Substantia nigra (tissue), 51 donors: ENCODE measurements at places on chromosomes 7 and 10.

DNA sequence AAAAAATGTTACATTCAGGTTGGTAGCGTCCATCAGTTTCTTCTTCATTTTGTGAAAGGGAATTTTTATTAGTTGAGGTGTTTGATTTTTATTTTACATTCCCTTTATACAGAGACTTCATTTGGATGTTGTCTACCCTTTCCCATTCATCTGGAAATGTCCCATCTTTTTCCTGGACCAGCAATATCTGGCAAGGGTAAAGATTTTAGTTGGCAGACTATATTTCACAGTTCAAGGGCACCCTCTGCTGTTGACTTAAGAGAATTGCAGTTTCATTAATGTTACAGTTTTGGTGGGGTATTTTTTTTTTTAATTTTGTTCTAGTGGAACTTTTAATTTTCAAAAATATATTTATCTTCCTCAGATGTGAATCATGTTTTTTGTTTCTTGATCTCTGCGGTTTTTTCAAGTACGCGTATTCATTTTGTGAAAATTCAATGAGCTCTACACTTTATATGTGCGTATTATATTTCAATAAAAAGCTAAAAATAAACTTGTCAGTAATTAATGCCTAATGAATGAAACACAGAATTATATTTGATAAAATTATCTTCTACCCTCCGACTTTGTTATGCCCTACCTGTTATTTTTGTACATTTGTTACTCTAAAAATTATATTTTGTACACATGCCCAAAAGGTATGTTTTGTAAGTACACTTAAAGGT, 97.9 kb upstream of the KLF14 start:
- DNase-seq: no peak

GRCh38 chr10:114392112-114392835, 12.0 kb downstream of the AFAP1L2 start:
- DNase-seq: no peak

- no peak for DNase-seq
Measured at GRCh38 chr10:102665904-102666509, 21.7 kb downstream of the TRIM8 start.

DNA sequence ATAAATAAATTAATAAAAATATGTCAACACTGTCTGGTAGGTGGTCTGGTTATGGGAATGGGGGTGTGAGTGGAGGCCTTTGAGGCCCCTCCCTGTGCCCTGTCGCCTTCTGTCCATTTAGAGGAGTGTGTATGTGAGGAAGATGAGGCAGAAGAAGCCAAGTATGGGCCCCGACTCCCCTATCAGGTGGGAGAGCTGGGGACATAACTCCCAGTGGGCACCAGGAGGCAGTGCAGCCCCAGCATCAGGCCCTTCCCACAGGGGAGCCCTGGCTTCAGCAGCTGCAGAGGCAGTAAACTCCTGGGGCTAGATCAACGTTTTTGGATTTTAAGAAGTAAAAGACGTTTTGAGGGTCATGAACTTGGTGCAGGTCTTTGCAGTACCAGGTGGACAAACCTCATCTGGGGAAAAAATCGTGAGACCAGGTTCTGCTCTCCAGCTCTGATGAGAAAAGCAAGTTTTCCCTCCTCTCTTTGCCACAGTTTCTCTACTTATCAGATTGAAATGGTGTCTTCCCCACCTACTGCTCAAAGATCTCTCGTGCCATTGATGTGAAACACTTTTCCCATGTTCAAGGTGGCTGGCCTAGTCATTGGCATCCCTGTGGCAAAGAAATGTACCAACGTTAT, 167.8 kb upstream of the EEPD1 start:
- DNase-seq: peak; percentile 17

GRCh38 chr10:126187399-126187798, 200.9 kb downstream of the ADAM12 start:
- DNase-seq: no peak

DNA sequence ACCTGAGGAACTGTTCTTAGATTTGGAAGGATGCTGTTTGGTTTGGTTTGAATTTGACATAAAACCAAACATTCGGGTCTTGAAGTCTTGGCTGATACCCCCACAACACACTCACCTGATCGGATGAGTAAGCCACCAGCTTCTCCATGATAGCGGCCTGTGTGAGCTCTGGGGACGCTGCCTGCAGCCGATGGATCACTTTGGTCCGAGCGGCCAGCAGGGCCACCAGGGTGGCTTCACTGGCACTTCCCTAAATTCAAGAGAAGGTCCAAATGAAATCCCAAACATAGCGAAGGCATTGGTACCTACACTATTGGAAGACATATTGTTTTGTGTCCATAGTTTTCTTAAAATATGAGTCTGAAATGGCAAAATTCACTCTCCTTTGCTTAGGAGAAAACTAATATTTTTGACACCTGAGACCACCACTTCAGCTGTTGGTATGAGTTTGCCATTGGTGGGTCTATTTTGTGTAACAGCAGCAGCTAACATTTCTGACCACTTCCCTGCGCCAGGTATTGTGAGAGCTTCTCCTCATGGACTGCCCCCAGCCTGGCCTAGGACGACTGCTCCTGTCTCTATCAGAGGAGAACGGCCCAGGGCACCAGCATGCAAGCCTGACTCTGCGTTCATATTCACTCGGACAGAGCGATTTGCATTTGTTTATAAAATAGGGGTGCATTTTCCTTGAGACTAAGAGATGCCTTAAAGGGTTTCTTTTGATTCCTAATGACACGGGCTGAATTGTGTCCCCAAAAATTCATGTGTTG, 35.9 kb downstream of the DDC start:
- no peak for DNase-seq

- no peak for DNase-seq
Measured at GRCh38 chr7:146864644-146865043, 748.0 kb downstream of the CNTNAP2 start.

- no peak for DNase-seq
Measured at GRCh38 chr10:114347241-114347640, 57.1 kb downstream of the AFAP1L2 start.

DNA sequence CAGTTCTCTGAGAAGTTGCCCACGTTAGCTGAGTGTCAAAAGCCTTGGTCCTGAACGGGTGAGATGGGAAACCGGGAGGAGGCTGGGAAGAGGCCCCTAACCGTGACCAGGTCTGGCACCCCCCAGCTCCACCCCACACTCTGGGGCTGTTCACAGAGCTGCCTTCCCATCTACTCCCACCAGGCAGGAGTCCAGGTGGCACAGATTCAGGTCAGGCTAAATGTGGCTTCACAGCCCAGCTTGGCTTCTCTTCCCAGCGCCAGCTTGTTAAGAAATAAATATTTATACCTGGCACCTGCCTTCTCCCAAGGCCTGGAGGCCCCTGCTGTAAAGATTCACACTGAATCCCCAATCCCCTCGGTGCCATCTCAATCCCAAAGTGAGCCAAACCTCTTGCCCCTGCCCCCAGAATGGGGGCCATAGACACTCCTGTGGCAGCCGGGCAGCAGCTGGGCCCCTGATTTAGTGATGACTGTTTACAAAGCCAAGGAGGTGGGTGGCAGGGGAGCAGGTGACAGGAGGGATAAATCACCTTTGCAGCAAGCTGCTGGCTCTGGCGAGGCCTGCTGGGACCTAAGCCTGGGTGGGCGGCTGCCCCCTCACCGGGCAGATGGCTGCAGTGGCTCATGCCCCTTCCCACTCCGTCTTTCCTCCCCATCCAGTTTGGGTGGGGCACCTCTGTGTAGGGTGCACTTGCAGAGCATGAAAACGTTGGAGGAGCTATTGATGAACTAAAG, 72.5 kb downstream of the GOLGA7B start:
- no peak for DNase-seq

DNA sequence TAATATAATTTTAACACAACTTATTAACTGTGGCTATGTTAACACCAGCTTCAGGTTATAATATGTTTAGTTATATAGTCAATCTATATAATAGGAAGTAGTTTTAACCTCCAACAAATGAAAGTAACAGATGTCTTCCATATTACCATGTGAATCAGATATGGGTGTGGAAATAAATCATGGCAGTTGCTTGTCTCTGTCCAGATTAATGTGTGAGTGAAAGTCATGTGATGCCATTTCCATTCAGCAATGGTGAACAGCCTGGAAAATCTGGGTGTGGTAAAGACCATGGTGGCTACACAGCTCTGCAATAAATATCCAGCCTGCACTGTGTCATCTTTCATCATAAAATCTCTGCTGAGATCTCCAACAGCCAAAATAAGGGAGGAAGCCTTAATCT, 27.8 kb downstream of the HEPACAM2 start:
- no peak for DNase-seq

GRCh38 chr7:17132726-17133125, 165.7 kb upstream of the AHR start:
- no peak for DNase-seq

DNA sequence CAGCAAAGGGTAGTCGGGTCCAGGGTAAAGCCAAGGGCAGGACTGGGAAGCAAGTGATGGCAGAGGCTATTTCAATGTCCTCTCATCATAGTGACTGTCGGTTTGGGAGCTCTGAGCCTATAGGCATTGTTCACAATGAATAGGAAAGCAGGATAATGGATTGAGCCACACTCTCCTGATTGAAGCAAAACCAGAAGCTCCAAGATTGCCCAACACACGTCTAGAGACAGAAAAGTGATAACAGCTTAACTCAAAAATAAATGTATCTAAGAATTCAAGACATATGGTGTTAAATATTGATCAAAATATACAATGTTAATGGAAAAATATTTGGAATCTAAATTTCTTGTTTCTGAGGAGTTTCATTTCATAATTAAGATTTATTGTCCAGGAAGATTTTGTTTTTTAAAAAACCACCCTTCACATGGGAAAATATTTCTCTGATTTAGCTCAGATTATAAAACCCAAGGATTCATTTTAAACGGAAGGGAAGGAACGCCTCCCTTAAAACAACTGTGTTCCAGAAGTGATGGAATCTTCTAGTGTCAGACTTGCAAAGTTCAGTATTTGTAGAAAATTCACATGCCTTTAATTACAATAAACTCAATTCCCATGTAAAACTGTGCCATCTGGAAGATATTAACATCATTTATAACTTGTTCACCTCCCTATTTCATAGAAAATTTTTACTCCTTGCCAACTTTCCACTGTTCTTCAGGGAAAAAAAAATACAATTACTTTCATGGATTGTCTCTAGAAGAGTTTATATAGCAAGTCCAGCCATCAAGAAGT, 54.5 kb downstream of the NRP1 start:
- DNase-seq: no peak

GRCh38 chr7:725223-726005, 1.1 kb upstream of the DNAAF5 start:
- no peak for DNase-seq

DNA sequence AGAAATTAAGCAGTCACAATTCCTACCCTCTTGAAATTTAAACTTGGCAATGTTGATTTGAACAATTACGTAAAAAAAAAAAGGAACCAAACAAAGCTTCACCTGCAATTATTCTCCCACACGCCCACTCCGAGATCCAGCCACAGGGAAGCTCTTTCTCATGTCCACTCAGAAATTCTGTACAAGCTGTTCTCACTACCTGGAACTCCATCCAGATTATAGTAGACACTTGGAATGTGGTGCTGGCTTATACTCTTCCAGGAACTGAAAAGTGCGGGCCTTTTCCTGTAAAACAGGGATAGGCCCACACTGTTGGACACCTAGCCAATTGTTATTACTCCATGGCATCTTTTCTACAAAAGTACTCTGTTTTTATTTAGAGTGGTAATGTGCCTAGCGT, 20.3 kb upstream of the TOMM7 start:
- no peak for DNase-seq
